Stimulated activated CD8-positive, alpha-beta memory T cell treated with anti-CD3 and anti-CD28 coated beads, Interleukin-12 subunit alpha, Interleukin-12 subunit beta, amount 100 ng/mL, for 4 hours (primary cell): ENCODE measurements at places on chromosomes 7 and 10.

DNA sequence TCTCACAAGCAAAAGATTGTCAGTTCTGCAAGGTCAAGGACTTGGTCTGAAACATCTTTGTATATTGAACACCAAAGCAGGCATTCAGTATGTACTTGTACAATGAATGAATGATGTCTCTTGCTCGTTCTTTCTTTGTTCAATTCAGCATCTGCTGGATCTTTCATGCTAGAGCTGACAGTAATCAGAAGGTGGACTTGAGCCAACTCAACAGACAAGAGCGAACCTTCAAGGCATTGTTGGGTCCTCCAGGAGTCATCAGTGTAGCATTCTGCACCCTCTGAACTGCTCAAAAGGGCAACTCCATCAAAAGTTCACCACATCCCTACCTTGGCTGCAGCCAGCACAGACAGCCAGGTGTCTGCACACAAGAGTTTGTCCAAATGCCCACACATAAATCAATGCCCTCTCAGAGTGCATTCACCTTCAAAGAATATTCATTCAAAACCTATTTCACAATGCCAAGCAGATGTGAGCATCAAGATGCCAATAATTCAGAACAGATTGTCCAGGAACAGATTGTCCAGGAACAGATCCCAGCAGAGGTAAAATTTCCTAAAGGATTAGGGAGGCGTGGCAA, 386.7 kb downstream of the CALN1 start:
- DNase-seq: no peak

DNA sequence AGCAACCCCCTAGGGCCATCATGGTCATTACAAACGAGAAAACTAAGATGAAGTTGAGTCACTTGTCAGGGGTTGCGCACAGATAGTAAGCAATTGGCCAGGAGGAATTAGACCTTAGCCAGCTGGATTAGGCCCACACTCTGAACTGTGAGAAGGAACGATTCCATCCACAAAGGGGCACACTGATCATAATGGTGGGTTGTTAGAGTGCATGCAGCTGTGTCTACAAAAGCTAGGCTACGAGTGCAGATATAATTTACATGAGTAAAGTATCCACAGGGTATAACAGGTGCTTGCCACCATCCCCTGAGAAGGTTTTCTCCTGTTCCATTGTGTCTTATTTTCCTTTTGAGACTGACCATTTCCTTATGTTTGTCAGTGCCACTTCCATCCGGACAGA, 16.6 kb upstream of the FAM170B start:
- no peak for DNase-seq

- DNase-seq: no peak
Observed at GRCh38 chr7:365593-365992, 75.6 kb downstream of the FOXL3 start.

- no peak for DNase-seq
Observed at GRCh38 chr7:120028636-120029035, 244.3 kb upstream of the KCND2 start.

DNA sequence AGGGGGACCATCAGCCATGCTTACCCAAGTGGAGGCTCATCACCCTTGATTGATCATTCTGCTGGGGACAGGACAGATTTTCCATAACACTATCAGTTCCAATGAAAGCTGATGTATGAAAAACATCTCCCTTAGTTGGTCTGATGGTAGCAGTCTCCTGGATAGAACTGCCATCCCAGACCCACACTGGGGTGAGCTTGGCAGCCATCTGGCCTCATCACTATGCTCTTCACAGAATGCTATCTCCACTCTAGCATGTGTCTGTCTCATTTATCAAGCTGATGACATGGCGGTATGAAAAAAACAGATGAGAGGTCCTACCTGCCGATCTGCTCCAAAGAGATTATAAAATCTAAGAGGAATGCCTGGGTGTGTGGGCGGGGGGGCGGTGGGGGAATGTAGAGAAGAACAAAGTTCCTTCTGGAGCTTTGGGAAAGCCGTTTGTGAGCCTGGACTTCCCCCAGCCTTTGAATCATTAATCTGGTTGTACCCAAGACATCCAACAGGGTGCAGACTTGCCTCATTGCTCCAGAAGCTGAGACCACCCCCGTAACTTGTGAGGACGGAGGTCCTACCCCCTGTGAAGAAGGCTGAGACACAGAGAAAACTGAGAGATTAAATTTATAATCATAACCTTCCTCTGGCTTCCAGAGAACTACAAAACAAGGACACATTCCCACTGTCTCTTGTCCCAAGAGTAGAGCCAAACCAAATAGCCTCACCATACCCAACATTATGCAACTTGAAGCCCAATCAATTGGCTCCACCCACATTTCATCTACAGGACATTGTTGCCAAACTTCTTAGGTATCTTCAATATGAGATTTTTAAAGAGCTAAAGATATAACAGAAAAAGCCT, 340.8 kb downstream of the KCNMA1 start:
- DNase-seq: no peak

- no peak for DNase-seq
Observed at GRCh38 chr7:112802406-112802805, 12.2 kb upstream of the TMEM168 start.

GRCh38 chr7:108108131-108108530, 22.0 kb downstream of the LAMB4 start:
- DNase-seq: no peak

DNA sequence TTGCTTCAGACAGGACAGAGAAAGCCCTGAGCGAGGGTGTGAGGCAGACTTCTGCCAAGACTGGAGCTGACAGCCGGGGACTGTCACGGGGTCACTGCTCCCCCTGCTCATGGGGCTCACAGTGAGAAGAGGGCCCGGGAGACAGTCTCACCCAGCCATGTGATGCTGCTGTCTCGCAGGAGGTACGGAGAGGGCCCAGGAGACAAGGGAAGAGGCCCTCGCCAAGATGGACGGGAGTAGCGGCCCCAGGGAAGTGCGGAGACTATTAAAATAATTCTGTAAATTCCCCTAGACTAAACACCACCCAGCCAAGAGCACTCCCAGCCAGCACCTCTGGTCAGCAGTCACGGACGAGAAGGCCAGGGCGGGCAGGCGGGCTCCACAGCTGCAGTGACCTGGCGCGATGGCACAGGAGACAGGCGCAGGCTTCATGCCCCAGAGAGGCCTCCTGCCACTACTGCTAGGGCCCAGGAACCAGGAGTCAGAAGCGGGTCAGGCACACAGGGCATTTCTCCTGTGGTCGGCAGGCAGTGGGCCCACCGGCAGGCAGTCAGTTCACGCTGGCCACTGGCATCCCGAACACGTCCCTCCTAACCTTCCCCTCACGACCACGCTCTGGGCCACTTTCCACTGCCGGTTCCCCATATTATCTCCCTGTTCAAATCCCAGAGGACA, 24.1 kb downstream of the WDR86 start:
- no peak for DNase-seq

DNA sequence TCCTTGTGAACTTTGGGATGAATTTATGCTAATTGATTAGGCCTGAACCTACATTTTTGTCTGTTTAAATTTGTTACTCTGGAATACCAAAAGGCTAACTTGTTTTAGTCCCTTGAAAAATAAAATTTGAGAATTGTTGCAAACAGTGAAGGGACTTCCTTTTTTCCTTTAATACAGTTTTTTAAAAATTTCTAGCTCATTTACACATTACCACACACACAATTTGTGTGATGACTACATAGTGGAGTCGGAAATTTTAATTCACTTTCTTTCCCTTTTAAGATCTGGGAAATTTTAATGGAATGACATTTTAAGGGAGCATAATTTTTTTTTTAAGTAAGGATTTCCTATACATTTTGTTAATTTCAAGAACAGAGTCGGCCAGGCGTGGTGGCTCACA, 8.6 kb upstream of the TMEM236 start:
- no peak for DNase-seq

- DNase-seq: no peak
Observed at GRCh38 chr7:89012016-89012415, 216.5 kb upstream of the TEX47 start.

DNA sequence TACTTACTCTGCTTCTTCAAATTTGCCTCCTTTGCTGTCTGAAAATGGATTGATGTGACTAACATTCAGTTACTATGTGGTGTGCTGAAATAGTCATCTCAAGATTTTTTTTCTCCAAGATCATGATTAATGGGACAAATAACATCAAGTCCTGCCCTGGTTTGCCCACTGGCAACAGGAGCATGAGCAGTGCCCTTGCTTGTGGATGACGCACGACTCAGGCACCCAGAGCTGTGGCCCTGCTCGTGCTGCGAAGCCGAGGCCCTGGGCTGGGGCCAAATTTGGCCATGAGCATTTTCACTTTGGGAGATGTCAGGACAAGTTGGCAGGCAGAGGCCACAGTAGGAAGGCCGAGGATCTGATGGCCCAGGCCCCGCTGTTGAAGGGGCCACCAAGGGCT, 239.8 kb upstream of the IGFBP3 start:
- no peak for DNase-seq

DNA sequence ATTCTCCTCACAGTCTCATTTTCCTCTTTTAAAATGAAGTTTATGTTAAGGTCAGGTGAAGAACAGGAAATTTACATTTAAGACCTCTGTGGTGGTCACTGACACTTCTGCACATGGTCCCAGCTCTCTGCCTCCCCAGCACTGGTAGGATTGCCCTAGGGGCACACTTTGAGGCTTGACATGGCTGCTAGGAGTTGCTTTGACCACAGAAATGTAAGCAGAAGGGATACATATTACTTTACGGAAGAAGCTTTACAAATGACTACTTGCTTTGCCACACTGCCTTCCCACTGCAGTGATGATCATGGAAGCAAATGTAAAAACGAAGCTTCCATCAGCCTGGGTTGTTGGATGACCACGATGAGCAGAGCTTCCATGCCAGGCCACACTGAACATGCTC, 53.1 kb upstream of the RSU1 start:
- DNase-seq: no peak

DNA sequence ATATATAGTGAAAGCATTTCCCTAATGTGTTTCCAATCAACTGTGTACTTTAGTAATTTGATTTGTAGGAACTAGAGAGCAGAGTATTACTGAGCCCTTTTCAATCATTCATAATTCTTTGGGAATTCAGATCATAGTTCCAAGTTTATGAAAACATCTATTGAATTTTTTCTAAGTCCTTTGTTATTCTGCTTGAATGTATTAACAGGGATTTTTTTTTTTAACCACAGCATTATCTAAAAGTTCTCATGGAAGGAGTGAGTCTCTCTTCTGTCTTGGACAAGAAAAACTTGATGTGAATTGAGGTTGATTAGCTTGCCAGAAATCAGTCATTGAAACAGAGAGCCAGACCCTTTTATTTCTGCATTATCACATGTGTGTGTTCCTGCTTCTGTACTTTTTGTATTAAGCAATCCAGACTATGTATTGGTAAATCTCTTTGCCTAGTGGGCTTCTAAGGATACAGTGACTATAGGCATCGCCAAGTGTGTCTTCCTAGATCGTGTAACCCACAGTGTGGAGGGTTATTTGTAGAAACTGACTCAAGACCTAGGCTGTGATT, 59.9 kb downstream of the BMPER start:
- DNase-seq: no peak

GRCh38 chr10:61744469-61744868, 81.7 kb downstream of the CABCOCO1 start:
- no peak for DNase-seq

GRCh38 chr10:50326757-50327701, 75.7 kb upstream of the ASAH2 start:
- DNase-seq: no peak
